ENCODE measurements at places on chromosomes 7 and 10.
A peak's percentile ranks its signal among the peaks of the same experiment; 100 is the strongest.

- DNase-seq, result no peak
Observed at GRCh38 chr10:31593124-31593523, 274.1 kb downstream of the ZEB1 start.

DNA sequence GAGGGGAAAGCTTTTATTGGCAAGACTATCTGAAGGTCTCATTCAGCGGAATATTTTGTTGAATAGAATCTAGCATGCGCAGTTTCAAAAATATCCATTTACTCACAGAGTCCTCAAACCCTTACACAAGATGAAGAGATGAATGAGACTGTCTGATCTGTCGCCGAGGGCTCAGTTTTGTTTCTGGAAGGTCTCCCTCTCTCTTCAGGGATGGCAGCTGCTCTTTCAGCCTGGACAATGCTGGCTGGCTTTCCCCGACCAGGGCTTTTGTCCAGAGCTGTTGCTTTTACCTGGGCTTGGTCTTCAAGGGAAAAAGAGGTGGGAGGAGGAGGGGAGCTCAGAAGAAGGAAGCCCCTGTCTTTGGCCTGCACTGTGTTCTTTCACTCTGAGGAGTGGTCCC is 81.9 kb upstream of the BTBD16 start:
- DNase-seq, result no peak

GRCh38 chr7:51023547-51023946 is 240.9 kb upstream of the GRB10 start:
- DNase-seq, result no peak

GRCh38 chr10:103673606-103674005 is 180.1 kb downstream of the NEURL1 start:
- DNase-seq, result no peak

- DNase-seq, result no peak
Observed at GRCh38 chr10:6409971-6410643, 170.0 kb downstream of the PRKCQ start.

GRCh38 chr10:80184291-80184690 is 21.0 kb downstream of the ANXA11 start:
- no peak for DNase-seq

DNA sequence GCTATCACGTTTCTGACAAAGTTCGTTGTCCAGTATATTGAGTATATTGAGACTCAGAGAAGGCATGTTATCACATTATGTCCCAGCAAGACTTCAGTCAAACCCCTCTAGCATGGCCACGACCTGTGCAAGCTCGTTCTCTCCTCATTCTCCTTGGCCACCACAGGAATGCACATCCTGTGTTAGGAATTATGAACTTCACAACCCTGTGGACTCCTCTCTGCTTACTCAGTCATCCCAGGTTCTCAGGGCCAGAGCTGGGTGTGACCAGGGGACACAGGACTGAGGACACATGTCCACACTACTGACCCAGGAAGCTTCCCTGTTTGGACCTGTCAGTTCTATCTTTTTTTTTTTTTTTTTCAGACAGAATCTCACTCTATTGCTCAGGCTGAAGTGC is 4.4 kb downstream of the SH2D4B start:
- DNase-seq, result no peak

GRCh38 chr7:23418046-23418445 is 52.2 kb downstream of the IGF2BP3 start:
- peak; percentile 41 for DNase-seq

DNA sequence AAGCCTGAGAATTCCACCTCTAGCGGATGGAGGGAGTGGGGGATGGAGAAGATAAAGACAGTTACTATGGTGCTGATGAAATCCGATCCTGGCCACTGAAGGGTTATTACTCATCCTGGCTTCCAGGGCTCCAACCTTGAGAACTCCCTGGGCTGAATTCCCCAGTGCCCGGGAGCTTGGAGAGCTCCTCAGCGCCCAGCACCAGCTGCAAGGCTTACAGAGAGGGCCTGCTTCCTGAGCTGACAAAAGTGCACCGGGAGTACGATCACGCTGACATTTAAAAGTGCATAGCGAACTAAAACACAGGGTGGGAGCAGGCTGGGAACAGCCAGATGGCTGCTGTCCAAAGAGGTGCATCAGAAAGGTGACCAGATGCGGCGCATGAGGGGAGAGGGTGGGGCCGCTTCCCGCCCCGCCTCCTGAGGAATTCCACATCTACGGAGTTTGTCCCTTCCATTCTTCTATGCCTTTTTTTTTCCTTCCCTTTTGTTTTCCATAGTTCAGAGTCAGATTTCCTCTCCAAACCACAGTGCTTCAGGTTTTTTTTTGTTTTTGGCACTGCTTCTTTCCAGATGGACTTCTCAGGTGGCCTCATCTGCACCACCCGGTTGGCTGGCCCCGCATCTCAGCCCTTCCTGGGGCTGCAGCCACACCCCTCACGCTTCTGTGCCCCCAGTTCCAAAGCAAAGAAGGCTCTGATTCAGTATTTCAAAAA is 62.4 kb upstream of the MKRN1 start:
- peak; percentile 61 for DNase-seq

DNA sequence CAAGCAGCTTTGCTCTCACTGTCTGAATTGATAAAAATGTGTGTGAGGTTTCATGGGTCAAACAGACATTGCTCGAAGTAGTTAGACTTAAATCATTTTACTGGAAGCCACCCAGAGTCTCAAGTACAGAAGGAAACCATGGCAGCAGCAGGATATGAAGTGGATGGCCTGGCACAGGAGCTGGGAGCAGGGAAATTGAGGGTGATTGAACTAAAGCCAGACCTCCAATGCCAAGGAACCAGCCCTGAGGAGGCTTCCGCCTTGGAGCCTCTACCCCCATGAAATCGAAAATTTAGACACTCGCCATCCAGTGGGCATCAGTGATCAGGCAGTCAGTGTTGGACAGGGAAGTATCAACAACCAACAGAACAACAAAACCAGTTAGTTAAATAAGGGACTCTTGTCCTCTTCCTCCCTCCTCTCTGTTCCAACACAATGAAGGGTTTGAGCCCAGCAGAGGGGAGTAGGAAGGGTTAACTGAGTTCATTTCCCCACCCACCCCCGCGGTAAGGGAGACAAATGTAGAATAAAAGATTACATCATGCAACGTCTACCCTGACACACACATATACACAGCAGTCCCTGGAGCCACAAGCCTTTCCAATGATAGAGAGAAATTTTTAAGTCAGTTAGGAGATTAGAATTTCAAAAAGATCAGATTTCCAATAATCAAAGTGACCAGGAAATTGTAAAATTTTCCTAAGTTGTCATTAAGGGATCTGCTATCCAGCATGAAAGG is 156.3 kb downstream of the SLC16A9 start:
- peak; percentile 22 for DNase-seq

DNA sequence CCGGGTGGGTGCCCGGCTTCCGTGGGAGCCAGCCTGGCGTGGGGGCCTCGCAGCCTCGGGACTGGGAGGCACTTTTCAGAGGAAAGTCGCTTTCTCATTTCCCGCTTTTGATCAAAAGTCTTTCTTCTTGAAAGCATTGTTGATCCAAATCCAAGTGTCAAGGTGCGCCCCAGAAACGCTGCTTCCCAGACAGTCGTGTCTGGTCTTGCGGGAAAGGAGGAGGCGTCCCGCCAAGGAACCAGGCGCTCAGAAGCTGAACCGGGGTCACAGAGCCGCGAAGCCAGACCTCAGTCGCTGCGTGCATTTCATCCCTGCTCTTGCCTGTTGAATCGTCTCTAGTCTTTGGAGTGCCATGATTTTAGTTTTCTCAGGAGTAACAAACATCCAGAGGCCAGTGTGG is 1.1 kb upstream of the BNIP3 start:
- no peak for DNase-seq

GRCh38 chr7:113086431-113086888 is at the start of gene GPR85:
Gene GPR85 (minus strand): TSS chr7:113086827. CDS start chr7:113084721, 2,106 bp downstream.
- DNase-seq, result peak; percentile 74

- no peak for DNase-seq
Observed at GRCh38 chr10:118944959-118945633, 84.4 kb upstream of the NANOS1 start.

GRCh38 chr7:28038175-28038797 is 142.3 kb downstream of the JAZF1 start:
- DNase-seq, result no peak

DNA sequence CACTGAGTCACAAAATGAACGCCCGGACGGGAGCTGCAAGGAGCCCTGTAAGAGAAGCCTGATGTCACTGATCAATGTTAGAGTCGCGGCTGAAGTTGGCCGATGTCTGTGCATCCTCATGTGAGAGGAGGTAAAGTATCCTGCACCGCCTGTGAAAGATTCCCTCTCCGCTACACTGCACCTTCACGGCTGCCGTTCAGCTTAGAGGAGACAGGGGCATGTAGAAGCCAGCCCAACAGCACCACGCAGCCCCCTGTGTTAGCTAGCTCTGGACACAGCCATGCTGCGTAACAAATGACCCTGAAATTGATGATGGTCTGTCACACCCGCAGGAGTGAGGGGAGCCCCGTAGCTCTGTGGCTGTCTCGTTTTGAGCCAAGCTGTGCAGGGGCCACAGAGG is 81.5 kb upstream of the DIP2C start:
- no peak for DNase-seq

Measured in SK-MEL-5 (cell line).